Stimulated activated naive CD4-positive, alpha-beta T cell treated with Interleukin-2 at 50 U/mL for 16 hours (primary cell): ENCODE measurements at places on chromosomes 1 and 21.

- DNase-seq = no peak
These were observed 18.7 kb downstream of the CLSTN1 start for GRCh38 chr1:9805006-9805508.

- no peak for DNase-seq
These were observed 196.4 kb downstream of the LHX8 start for GRCh38 chr1:75330624-75331023.

DNA sequence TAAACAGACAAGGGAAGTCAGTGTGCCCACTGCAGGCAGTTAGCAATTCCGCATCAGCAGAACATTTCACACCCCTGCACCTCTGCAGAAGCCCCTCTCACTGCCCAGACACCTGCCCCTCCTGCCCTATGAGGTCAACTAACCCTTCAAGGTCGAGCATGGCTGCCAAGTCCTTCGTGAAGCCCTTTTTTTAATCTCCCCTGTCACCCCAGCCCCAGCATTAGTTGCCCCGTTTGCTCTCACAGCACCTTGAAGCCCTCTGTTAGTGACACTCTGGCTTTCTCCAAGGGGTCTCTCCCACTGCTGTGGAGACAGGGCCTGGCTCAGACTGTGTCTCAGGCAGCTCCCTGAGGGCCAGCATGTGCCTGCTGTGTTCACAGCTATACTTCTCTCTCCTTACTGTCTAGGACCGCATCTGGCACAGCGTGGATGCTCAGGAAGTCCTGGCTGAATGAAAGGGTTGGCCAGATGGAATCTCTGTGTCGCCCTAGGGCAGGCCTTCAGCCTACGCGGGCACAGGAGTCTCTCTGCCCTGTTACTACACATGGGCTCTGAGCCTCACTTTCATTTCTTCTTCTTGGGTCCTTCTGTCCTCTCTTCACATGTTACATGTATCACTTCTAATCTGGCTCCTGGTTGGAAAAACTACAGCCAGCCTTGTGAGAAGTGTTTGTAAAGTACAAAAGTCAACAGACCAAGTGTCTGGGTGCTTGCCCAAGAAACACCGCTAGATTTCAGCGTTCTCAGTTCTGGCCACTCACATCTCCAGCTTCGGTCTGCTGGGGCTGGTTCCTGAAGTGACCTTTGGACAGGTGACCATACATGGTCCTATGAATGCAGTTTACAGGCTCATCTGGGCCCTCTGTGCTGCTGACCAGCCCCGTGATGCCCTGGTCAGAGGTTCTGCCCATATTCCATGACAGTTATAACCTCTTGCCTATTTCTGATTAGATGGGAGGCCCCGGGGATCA, 19.7 kb downstream of the SLC2A1 start:
- no peak for DNase-seq

DNA sequence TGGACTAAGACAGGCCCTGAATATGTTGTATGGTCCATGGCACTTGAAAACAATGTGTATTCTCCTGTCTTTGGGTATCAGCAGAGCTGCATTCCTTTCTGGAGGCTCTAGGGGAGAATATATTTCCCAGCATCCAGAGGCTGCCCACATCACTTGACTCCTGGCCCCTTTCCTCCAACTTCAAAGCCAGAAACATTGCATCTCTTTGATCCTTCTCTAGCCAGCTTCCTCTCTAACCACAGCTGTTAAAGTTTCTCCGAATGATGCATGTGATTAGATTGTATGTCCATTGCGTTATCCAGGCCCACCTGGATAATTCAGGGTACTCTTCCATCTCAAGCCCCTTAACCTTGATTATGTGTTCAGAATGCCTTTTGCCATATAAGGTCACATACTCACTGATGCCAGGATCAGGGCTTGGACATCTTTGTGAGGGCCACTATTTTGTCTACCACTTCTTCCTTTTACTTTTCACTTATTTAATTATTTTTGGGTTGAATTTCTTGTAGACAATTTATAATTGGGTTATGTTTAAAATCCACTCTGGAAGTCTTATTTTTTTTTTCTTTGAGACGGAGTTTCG, 5.3 kb downstream of the CHD1L start:
- no peak for DNase-seq

- no peak for DNase-seq
These were observed 3.6 kb upstream of the FHAD1 start for GRCh38 chr1:15243275-15244043.

- no peak for DNase-seq
These were observed 69.0 kb downstream of the LAMC2 start for GRCh38 chr1:183255073-183255472.

DNA sequence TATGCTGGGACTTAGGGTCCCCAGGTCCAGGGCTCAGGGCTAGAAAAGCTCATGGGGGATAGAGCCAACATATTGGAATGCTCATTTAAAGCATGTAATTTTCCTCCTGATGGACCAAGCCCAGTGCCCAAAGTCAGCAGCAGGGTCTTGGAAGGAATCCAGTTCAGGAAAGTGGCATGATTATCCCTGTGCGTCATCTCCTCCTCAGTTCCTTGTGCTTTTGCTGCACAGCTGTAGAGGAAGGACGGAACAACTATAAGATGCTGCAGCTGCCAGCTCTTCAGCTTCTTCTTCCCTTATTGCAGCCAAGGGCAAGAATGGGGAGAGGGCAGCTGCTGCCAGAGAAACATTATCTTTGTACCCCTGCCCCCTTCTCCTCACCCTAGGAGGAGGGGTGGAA, 58.4 kb downstream of the OVGP1 start:
- no peak for DNase-seq

- no peak for DNase-seq
These were observed 59.3 kb upstream of the GNG12 start for GRCh38 chr1:67892476-67893125.
